ENCODE measurements at places on chromosomes 1 and 21. TPM values are rescaled to one million over a fixed set of nuclear protein-coding genes. Genes with fewer than 3 reads are reported as not detected.
A peak's percentile ranks its signal among the peaks of the same experiment; 100 is the strongest.

- DNase-seq = no peak
Observed at GRCh38 chr1:7454052-7454815, 316.9 kb upstream of the VAMP3 start.

- DNase-seq = no peak
Observed at GRCh38 chr1:206049919-206050600, 2.9 kb upstream of the RHEX start.

DNA sequence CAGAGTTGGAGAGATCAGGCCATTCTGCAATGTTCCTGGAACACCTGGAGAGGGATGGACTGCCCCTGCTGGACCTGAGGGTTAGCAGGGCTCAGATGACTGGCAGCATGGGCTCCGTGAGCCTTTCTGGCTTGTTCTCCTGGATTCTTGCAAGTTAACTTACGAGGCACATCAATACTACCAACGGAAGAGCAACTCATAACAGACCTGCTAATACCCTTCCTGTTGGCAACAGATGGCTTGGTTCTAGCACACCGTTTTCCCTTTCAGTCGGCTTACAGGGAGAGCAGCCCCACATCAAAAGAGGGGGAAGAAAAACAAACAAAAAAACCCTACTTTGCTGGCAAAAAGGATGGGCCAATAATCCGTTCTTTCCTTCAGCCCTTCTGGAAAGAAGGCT, 47.9 kb downstream of the SLC66A1 start:
- DNase-seq = no peak

DNA sequence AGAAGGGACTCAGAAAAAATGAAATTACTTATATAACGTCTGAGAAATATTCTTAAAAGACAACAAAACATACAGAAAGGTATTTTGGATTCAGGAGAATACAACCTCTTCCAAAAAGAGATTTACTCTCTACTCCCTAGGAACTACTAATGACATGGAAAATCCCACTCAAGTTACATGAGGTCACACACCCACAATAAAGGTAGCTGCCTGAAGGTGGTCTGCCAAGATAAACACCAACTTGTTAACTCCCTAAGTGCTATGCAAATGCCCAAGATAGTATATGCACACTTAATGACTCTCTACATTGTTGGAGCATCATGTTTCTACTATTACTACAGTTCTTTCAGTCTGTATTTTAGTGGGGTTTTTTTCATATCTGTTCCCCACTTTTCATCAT, 26.5 kb downstream of the RERE start:
- DNase-seq = no peak

DNA sequence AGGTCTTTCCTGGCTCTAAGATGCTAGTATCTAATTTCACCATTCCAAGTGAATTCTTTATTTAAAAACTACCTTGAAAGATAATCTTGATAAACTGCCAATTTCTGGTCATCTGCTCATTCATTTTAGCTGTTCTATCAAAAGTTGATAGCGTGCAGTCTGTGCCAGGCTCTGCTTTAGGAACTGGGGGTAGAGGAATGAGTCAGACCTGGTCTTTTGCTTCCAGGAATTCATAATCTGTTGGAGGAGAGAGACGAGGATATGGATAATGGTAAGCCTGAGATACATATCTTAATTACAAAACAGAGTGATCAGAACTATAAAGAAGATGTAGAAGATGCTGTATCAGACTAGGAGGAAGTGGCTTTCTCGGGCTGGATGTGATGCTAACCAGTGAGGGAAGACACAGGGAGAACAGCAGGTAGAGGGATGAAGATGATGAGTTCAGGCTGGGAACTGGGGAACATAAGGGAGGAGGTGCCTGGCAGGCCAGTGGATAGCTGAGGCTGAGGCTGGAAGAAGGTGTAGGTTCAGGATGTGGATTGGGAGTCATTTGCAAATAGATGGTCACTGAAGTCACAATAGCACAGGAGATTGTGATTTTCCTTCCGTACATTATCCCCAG, 12.3 kb upstream of the PHC2 start:
- no peak for DNase-seq

- DNase-seq = no peak
Observed at GRCh38 chr21:17616831-17617230, 4.1 kb upstream of the BTG3 start.

GRCh38 chr1:23263380-23263887, 46.1 kb upstream of the HTR1D start:
- DNase-seq = no peak

- DNase-seq = no peak
Observed at GRCh38 chr1:180199018-180199417, 31.0 kb upstream of the LHX4 start.

DNA sequence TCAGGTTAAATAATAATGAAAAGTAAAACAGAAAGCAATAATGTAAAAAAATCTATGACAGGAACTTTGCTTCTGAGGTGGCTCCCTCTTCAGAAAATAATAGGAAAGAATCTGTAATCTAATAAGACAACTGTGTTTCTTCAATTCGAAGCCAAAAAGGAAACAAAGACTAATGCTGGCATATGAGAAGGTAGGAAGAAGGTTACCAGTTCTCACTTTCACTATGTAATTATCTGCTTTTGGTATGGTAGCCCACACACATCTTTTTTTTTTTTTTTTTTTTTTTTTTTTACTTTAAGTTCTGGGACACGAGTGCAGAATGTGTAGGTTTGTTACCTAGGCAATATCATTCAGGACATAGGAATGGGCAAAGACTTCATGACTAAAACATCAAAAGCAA, 47.1 kb downstream of the COP1 start:
- no peak for DNase-seq

- no peak for DNase-seq
Observed at GRCh38 chr1:229945795-229946194, 121.2 kb upstream of the GALNT2 start.

DNA sequence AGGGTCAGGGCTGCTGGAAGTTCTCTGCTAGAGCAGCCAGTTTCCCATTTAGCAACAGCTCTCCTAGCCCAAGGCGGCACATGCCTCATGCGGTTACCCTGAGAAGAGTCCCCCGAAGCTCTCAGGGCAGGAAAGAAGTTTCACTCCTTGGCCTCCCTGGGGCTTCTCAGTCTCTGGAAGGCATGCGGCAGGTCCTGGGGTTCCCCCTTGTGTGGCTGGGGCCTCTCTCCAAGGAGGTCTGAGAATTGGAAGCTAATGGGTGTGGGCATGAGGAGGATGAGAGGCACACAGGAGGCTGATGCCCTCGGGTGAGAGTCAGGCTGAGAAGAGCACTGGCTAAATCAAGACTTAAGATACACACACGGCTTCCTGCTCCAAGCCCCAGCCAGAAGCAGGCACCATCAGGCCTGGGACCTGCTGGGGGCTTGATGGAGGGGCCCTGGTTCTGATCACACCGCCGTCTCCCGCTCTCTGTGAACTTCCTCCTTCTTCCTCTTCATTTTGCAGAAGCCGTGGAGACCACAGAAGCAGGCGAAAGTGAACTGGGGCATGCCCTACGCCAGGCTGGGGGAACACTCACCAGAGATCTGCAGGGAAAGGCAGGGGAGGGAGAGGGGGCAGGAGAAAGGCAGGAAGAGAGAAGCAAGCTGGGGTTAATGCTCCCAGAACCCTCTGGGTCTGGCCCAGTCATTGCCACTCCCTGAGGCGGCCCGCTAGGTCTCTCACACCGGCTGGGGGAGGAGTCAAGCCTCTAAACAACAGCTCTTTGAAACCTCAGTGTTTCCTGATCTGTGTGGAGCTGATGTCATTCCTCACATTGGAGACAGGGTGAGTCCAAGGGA, 15.1 kb downstream of the BLACAT1 start:
- peak; percentile 73 for DNase-seq

GRCh38 chr1:182054698-182055326, 6.7 kb downstream of the ZNF648 start:
- peak; percentile 57 for DNase-seq

CFHR1 gene
- not detected for total RNA-seq

FCRL6 gene
- total RNA-seq = 0.19 TPM

TFF3 gene
- total RNA-seq = not detected

NPR1 gene
- 0.37 TPM for total RNA-seq

RPTN gene
- total RNA-seq = not detected

HENMT1 gene
- 6.4 TPM for total RNA-seq
